ENCODE measurements at places on chromosomes 5 and 9. TPM values are rescaled to one million over a fixed set of nuclear protein-coding genes. Genes with fewer than 3 reads are reported as not detected.

DNA sequence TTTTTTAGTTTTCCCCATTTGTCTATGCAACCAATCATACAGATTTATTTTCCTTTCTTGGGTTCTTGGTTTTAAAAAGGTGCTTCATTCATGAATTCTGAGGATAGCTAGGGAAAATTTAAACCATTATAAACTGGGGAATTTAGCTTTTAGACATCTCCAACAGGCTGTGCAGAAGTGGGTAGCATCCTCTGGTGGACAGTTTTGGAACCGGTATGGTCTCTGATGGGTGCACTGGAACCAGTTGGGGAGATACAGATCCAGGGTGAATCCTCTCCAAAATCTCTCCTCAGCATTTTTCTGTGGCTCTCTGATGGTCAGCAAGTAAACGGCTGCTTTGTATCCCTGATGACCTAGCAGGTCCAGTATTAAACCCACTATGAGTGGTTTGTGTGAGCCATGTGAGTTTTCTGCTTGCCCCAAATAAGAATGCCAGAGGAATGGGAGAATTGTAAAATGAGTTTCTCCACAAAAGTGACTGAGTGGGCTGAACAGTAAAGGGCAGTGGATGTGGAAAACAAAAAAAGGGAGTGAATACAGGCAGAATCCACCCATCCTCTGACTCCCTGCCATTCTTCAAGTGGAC, 9.1 kb upstream of the DNAJC25 start:
- DNase-seq, result peak; percentile 11

GRCh38 chr5:14343376-14343775, 200.2 kb downstream of the TRIO start:
- no peak for DNase-seq

- peak; percentile 4 for DNase-seq
Observed at GRCh38 chr9:136482046-136482792, 621 bp downstream of the SEC16A start.

ZDHHC21 gene
- total RNA-seq, result 3.9 TPM

PCDHGA8 gene
- not detected for total RNA-seq

DNA sequence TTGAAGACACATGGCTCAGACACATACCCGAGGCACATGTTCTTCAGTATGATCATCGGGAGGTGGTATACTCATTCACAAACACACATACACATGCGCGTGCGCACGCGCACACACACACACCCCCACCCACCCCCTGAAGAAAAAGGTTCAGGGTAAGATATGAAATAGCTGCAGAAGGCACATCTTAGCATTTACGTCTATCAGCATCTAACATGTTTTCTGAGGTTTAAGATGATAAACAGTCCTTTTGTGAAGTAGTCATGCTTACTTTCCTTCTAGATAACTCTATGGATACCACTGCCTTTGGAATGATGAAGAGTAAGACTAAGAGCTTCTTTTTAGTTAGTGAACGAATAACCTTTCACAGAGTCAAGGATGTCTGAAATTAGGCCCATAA, 105.1 kb upstream of the GNA14 start:
- DNase-seq, result no peak

PCDHB2 gene
- 17.6 TPM for total RNA-seq

All from G401 (cell line).